ENCODE measurements at places on chromosomes 16 and 17.

DNA sequence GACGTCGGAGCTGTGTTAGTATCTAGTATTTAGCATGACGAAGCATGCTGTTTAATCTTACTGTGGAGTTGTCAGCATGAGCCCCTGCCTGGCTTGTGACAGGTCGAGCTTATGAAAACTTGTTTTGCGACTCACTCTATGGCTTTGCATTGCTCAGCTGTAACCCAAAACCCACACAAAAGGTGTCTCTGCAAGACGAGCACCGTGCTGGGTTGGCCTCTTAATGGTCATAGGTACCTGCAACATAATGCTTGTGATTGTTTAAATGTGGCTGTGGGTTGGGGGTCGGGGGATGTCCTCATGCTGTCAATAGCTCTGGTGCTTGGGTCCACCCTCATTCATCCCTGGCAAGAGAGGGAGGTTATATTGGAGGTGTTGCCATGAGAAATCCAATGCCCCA, 5.4 kb downstream of the NTN1 start:
- DNase-seq: no peak

DNA sequence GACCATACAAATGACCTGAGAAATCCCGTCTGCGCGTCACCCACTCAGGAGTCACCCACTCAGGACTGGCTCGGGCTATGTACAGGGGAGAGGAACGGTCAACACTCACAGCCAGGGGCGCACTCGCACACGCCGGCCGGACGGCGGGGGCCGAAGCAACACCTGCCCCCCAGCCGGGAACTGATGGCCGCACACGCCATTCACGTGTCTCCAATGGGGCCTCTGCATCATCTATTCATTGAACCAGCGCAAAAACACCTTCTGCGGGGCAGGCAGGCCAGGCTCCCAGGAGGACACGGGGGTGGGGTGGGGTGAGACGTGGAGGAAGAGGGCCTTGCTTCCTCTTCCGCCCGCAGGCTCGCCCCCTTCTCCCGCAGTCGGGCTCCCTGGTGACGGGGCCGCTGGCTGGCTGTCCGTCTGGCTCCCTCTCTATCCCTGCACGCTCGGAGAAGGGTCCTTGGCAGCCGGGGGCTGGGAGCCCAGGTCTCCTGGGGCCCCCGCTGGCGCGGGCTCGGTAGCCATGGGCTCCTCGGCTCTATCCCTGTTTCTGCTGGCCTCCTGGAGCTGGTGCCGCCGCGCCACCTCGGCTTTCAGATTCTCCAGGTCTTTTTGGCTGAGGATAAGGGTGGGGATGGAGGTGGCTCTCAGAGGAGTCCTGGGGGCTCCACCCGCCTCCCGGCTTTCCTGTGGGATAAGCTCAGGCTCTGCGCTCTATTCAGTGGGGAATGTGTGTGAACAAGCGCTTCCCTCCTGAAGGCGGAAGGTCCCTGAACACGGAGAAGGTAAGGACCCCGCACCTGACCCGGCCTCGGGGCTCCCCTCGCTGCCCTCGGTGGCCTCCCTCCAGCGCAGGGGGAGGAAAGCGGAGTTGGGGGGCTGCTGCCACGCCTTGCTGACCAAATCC, 21.1 kb downstream of the CLUH start:
- DNase-seq: no peak

- no peak for DNase-seq
Measured at GRCh38 chr17:82663381-82664275, 15.4 kb upstream of the WDR45B start.

- DNase-seq: peak; percentile 71
Measured at GRCh38 chr17:48023400-48024148, 14.0 kb downstream of the COPZ2 start.

GRCh38 chr17:51046514-51047384, 73.9 kb downstream of the SPAG9 start:
- peak; percentile 81 for DNase-seq

DNA sequence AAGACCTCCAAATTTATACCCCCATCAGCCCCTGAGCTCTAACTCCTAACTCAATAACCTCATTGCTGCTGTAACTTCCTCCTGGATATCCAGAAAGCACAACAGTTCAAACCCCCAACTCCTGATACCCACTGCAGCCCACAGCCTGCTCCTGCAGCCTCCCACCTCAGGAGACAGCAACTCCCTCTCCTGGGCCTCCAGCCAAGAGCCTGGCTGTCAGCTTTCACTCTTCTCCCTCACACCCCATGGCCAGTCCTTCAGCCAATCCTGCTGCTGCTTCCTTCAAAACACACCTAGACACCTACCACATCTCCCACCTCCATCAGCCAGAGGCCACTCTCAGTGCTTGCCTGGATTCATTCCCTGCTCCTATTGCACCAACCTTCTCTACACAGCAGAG, 5.4 kb downstream of the GINS2 start:
- no peak for DNase-seq

DNA sequence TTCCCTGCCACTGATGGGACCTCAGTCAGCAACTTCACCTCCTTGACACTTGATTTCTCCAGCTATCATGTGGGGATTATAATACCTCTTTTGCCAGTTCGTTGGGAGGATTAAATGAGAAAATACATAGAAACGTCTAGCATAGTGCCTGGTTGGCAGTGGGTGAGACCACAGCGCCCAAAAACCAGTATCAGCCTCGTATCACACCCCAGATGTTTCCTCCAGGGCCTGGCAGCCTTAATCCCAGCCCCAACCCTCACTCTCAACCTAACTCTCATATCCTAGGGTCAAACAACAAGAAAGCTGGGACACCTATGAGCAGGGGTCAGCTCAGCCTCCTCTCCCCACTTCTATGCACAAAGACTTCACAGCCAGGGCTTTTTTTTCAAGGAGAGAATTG, 14.0 kb upstream of the C16orf78 start:
- no peak for DNase-seq

DNA sequence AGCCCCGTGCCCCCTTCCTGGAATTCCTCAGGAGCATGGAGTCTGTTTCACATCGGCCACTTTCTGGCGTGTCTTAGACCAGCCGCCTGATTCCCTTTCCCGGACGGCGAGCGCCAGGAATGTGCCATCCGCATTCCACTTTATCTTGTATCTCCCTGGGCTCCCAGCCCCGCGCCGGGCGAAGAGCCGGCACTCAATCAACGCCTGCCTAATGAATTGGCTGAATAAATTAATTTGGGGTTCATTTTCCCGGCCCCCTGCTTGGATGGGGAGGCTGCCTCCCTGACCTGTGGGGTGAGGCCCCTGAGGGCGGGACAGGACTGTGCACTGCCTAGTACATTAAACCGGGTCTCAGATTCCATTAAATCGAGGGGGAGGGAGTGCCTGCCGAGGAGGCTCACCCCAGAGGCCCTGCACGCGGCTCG, 282.3 kb upstream of the TNRC6C start:
- peak; percentile 21 for DNase-seq

DNA sequence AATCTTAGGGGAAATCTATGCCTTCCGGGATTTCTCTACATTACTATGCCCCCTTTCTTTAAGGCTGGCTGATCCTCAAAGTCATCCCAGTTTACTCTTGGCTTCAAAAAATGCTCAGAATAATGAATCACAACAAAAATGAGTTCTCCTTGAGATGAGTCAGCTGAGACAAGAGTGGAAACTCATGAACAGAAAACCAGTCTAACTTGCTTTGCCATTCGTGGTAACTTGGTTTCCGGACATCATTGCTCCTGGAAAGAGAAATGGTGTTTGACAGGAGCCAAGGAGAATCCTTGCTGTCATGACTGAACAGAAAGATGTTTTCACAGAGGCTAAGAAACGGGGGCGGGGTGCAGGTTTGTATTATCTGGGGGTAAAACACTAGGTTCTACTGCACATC, 435.6 kb upstream of the DYNLRB2 start:
- peak; percentile 43 for DNase-seq

DNA sequence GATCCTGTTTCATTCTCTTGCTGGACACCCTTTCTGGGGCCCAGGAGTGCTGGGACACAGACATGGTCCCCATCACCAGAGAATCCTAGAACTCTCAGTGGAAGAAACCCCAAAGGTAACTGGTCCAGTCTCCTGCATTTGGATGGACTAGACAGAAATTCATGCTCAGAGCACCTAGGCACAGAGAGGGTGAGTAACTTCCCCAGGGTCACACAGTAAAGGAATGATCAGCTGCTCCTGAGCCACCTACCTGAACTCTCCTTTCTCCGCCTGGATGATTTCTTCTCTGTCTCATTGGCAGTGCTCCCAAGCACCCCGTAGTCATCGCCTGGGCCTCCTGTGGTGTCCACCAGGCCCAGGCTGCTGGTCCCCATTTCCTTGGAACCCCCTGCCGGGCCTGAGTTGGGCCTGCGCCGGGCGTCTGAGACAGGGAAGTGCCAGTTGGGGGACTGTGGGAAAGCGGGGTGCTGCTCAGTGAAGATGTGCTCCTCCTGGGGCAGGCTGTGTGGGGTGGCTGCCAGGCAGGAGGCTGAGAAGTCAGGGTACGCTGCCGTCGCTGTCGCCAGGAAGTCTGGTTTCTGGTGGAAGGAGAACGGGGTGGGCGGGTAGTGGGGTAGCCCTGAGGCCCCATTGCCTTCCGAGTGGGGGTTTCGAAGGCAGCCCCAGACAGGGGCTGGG, 767 bp downstream of the MEOX1 start:
- DNase-seq: no peak

DNA sequence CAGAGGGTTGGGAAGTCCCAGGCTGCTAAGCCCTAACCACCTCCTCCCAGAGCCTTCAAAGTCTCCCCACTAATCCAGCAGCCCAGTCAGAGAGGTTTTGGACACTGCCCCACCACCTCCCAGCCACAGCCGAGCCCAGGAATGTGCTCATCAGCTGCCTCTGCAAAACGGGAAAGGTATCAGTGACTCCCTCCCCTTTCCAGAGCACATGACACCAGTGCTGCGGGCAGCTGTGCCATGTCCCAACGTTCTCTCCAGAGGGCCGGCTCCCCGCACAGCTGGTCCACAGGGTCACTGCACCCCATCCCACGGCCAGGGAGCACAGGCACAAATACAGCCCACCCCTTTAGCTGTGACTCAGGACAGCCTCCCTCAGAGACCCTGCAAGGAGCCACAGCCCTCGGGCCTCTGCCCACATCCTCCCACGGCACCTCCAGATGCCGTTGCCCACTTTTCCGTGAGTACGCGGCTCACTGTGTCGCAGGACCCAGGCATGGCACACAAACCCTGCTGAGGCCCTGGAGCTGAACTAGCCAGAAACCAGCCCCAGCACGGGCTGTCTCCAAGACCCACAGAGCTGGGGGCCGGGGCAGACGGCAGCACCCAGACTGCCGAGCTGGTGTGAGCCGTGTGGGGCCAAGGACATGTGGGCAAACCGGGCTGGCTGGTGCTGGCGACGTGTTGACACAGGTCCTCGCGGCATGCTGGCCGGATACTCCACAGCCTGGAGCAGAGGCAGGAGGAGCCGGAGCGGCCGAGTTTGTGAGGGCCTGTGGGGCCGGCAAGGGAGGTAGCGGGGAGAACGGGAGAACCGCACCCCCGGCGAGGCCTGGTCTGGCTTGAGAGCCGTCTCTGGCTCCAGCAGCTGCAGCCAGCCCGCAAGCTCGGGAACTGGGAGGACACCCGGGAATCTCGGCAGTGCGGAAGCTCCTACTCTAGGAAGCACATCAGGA, 6.3 kb upstream of the PPP1R27 start:
- DNase-seq: no peak

- no peak for DNase-seq
Measured at GRCh38 chr16:898761-899682, 71.8 kb downstream of the LMF1 start.

DNA sequence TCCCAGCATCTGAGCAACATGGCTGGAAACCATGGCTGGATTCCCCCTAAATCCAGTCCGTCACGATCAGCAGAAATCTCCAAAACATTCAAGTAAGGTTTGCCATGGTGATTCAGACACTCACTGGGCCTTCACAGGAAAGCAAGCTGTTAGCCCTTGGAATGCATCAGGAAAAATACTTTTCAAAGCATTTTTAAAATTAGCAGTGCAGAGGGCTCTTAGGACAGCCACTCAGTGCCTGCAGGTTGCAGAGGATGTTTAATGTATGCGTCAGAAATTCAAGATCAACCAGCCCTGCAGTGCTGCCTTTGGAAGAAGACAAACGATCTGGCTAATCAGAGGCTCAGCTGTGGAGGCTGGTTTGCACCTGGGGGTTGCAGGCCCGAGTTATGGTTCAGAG, 50.3 kb downstream of the FOXL1 start:
- no peak for DNase-seq

GRCh38 chr17:50035945-50036344, 20.0 kb upstream of the ITGA3 start:
- DNase-seq: no peak

DNA sequence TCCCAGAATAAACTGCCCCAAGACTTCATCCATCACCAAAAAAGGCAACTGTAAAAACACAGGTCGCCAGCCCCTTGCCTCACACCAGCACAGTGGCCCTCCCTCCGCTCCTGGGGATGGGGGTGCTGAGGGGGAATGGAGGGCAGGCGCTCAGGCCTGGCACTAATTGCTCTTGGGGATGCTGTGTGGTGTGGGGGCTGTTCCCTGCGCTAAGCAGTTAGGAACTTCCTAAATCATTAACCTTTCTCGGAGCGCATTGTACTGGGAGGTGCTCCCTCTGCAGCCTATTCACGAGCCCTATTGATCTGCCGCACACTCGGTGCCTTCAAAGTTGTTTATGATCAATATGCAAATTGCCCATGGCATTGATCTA, 199.9 kb downstream of the ZFHX3 start:
- DNase-seq: no peak

DNA sequence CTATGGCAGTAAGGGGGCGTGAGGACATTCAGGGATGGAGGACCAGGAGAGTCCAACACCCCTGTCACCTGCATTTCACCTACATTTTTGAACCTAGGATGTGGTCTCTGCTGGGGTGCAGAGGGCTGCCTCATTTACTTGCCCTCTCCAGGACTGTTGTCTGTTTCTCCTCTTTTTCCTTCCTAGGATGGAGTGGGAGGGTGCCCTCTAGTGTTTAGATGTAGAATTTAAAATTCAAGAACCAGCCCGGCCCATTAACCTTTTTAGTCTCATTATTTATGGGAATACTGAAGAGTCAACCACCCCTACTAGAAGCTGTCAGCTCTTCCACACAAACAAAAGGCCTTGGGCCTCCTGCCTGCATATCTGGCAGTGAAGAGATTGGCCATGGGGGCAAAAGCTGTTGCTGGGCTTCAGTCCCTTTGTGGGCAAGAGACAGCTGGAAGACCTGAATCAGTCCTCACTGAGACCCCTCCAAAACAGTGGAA, 2.5 kb upstream of the STARD3 start:
- DNase-seq: peak; percentile 69

- no peak for DNase-seq
Measured at GRCh38 chr17:4474093-4474492, 24.6 kb upstream of the SPNS2 start.

DNA sequence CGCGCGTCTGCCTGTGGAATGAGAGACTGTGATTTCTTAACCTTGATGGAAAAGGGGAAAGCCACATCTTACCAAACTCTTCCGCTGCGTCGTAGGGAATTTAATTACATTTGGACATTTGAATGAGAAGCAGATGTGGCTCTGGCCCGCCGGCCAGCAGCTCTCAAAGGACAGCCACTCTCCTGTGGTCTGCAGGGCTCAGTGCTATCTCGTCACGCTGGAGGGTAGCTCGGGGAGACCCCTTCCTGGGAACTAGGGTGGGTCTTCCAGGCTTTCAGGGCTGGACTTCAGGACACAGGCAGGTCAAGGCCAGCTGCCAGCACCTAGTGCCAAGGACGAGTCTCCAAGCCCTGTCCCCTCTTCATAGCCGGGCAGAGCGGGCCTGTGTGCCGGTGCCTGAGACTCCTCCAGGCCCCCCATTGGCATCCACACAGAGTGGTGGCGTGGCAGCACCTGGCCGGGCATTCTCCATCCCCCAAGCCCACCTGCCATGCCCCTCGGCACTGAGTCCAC, 15.9 kb upstream of the TBX2 start:
- peak; percentile 72 for DNase-seq

GRCh38 chr17:53696286-53696685, 126.4 kb upstream of the KIF2B start:
- no peak for DNase-seq

- peak; percentile 49 for DNase-seq
Measured at GRCh38 chr17:44170499-44171201, at the start of gene ASB16. Gene ASB16 (plus strand): TSS chr17:44170704. CDS start chr17:44170790, 86 bp downstream.

Measured in AG08395 (cell line).